ENCODE measurements at places on chromosomes 7 and 10.

- no peak for DNase-seq
These were observed 38.9 kb upstream of the SLF2 start for GRCh38 chr10:100873827-100874326.

- no peak for DNase-seq
These were observed 66.3 kb upstream of the EMX2 start for GRCh38 chr10:117476281-117476680.

GRCh38 chr10:124149189-124150042 lies 56.0 kb upstream of the CHST15 start:
- no peak for DNase-seq

DNA sequence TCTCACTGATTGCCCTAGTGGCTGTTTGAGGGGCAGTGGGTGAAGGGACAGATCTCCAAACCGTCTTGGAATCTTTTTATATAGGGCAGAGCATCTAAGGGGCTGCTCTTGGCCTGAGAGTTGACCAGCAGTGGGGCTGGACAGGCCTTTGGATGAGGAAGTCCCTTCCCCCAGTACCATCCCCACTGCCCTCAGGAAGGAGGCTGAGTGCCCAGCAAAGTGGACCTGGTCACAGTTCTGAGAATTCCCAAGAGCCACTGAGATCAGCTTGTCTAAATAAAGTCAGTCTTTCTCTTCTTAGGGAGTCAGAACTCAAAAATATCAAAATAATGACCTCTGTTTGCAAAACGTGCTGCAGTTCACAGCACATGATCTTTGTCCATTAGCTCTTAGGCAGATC lies 5.6 kb downstream of the GDF10 start:
- no peak for DNase-seq

DNA sequence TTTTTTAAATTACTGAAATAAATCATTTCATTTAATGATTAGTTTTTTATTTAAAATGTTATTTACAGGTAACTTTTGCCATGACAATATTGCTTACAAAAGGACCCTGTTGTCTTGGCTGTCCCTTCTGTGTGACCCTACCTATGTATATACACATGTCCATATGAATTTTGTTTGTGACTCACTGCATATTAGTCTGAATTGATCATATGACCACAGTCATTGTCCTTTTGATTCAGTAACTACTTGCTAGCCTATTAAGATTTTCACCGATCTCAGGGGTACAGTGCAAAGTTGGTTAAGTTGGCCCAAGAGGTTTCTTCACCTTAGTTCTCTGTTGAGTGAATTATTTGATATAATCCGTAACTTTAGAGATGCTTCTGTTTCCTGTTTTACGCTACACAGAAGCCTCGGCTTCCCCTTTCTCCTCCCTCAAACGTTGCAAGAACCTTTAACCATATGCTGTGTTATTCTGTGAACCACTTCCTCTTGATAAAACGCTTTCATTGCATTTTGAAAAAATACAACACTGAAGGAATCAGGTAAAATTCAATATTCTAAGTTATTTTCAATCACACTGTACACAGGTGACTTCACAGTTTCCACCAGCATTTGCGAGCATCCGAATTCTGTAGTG lies 43.9 kb downstream of the APBB1IP start:
- no peak for DNase-seq

GRCh38 chr10:132915411-132915810 lies 27.0 kb downstream of the CFAP46 start:
- no peak for DNase-seq

DNA sequence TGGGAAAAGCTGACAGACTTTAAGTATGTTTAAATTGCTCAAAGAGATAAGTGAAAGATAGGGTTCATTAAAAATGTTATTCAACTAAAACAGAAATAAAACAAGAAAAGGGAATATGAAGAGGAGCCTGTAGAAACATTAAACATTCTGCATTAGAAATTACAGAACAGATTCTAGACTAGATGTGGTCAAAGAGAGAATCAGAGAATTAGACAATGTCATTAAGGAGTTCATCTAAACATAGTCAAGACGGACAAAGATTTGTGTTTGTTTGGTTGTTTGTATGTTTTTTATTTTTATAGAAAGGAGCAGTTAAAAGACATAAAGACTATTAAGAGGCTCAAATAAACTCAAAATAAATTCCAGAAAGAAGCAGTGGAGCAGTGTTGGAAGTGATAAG lies 80.0 kb downstream of the NKX6-2 start:
- no peak for DNase-seq

GRCh38 chr10:76787746-76788451 lies 849.7 kb downstream of the KCNMA1 start:
- DNase-seq = no peak

DNA sequence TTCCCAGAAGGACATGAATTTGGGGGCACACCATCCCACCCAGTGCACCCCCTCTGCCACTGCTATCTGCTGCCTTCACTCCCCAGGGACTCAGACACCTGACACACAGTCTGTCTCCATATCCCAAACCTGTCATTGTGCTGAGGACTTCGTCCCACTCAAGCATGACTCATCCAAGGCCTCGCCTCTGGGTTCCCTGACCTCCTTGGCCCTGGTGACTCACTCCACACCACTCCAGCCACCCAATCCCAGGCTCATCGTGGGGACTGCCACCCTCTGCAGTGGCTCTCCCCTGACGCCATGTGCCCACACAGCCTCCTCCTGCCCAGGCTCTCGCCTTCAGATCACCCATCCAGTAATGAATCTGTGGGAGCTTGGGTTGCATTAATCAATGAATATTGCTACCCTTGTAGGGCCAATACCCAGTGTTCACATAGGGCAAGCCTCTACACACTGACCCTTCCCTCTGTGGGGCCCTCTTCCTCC lies 6.6 kb upstream of the INSIG1 start:
- no peak for DNase-seq

DNA sequence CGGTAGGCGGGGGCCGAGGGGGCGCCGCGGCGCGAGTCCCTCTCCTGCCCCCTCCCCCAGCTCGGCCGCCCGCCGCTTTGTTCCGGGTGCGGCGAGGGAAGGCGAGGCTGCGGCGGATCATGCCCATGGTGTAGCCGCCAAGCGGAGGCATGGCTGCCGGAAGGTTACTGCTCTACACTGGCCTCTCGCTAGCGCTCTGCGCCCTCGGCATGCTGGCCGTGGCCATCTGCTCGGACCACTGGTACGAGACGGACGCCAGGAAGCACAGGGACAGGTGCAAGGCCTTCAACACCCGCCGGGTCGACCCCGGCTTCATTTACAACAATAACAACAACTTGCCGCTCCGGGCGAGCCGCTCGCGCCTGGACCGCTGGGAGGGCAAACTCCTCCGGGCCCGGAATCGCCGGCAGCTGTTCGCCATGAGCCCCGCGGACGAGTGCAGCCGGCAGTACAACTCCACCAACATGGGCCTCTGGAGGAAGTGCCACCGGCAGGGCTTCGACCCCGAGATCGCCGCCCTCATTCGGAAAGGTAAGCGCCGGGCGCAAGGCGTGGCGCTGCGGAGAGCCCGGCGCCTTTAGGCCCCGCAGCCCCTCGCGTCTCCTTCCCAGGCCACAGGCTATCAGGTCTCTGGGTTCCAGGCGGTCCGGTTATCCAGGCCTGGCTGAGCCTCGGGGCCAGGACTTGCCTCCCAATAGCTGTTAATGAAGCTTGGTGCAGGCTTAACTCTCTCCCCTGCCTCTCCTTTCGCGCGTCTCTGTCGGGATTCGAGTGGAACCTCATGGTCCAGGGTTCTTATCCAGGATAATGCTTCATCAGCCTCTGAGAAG lies 513 bp downstream of the TMEM178B start:
- DNase-seq = no peak

DNA sequence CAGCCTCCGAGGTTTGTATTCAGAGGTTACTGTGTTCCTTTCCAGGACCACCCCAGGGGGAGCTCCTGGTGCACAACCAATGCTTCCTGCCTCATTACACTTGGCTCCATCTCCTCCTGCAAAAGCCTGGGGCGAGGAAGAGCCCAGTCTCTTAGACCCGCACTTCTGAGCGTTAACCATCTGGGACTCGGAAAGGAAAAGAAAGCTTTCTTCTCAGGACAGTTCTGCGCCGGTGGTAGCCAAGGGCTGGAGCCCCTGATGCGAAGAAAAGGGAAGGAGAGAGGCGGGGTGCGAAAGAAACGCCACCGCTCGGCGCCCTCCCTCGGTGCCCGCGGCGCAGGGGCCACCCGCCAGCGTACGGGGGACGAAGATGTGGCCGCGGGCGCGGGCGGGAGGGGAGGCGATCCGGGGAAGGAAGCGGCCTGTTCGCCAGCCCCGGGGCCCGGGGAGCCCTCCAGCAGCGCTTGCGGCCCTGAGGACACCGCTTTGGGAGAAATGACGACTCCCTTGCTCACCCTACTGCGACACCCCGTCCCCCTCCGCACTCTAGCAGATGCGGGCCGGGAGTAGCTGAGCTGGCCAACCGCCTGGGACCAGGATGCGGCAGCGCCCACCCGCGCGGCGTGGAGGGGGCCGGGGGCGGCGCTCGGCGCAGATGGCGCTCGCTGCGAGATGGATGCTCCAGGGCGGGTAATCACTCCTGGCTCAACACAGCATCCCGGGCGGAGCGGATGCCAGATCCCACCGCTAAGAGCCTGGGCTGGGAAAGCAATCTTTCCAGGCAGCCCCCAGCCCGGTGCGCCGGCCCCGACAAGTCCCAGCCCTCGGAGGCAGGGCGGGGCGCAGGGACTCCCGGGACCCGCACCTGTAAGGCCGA lies 1.3 kb downstream of the NRCAM start:
- no peak for DNase-seq

GRCh38 chr7:38830826-38831225 lies 78.2 kb downstream of the VPS41 start:
- no peak for DNase-seq

DNA sequence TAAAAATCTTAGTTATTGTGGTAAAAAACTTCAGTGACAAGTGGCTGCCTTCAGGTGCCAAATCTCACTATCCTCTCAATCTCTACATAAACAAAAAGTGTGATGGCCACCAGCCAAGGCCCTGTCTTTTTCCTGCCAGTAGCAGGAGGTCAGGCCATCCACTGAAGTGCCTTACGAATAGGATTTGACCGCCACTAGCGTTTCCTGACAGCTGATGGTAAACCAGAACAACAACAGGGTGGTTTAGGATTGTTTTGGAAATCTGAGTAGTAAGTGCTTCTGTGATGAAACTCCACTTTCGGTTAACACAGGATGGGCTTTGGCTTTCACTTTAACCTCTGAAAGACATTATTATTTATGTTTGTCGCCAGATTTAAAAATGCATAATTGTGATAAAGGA lies 55.7 kb upstream of the OGDHL start:
- no peak for DNase-seq

GRCh38 chr10:50919010-50919409 lies 33.6 kb upstream of the A1CF start:
- no peak for DNase-seq

DNA sequence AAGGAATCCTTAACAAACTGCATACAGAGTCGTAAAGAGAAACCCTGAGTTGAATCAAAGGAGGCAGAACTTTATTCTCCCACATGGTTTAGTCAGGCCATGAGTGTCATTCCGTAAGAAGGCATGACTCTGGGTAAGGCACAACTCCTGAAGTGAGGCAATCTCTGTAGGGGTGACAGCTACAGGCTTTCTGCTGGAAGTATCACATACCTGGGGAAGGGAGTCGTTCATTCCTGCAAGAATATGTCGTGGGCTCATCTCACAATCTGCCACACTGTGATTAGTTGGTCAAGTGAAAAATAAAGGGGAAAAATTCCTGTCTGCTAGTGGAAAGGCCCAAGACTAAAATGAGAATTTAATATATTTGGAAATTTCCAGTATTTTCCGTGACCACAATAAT lies 392.6 kb downstream of the POM121L12 start:
- DNase-seq = no peak

DNA sequence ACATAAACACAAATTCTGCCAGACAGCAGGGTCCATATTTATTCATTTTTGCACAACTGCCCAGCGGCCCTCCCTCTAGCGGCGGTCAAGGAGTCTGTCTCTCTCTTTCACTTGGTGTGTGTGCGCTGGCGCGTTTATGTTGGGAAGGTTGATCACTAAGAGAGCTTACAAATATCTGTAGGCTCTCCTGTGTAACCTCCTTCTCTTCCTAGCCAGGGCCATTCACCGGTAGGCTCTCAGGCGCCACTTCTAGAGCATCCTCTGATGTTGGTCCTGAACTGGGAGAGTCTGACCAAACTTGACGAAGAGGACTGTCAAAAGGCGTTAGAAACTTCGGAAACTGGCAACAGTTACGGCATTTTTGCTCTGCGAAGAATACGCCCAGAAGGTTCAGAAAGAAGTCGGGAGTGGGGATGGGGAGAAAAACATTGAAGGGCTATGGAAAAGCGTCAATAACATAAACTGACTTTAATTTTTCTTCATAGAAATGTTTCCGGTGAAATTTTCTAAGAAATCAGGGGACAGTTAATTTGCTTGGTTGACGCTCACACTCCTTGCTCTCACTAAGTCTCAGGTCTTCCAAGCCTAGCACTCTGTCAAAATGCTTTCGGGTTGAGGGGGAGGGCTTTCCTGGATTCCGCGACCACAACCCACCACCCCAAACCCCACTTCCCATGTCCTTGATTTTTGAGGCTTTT lies 731.1 kb downstream of the ZWINT start:
- DNase-seq = no peak

DNA sequence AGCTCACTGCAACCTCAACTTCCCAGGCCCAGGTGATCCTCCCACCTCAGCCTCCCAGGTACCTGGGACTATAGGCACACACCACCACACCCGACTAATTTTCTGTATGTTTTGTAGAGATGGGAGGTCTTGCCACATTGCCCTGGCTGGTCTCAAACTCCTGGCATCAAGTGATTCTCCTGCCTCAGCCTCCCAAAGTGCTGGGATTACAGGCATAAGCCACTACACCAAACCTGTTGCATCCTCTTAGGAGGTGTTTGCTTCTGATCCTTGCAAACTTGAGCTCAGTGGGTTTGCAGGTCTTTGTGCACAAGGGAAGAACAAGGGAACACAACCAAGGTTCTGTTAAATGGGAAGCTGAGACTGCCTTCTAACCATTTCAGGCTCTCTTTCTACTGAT lies 184.6 kb downstream of the ARHGAP12 start:
- no peak for DNase-seq

- DNase-seq = no peak
These were observed 3.2 kb upstream of the MRPS24 start for GRCh38 chr7:43872406-43873110.

- no peak for DNase-seq
These were observed 158.2 kb downstream of the CELF2 start for GRCh38 chr10:11175823-11176243.

- DNase-seq = no peak
These were observed 47.8 kb upstream of the FRMD4A start for GRCh38 chr10:14378387-14378960.

Measured in activated CD8-positive, alpha-beta memory T cell treated with anti-CD3 and anti-CD28 coated beads for 1 hour (primary cell).